ENCODE measurements at places on chromosomes 6 and 20.
A peak's percentile ranks its signal among the peaks of the same experiment; 100 is the strongest.

DNA sequence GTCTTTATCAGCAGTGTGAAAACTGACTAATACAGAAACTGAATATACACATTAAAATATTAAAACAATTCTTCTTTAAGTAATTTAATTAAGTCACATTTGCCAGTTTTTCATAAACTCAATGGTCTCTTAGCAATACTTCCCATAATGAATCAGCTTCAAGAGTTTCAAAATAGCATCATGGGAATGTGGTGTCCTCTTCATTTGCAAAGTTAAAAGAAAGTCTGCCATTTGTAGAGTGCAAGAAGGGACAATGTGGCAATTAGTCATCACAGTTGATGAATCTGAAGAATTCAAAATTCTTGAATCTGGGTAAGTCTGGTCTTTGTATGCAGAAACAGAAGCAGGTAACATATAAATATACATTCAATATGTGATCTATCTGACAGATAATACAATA lies 38.7 kb downstream of the SYNE1 start:
- DNase-seq = no peak

DNA sequence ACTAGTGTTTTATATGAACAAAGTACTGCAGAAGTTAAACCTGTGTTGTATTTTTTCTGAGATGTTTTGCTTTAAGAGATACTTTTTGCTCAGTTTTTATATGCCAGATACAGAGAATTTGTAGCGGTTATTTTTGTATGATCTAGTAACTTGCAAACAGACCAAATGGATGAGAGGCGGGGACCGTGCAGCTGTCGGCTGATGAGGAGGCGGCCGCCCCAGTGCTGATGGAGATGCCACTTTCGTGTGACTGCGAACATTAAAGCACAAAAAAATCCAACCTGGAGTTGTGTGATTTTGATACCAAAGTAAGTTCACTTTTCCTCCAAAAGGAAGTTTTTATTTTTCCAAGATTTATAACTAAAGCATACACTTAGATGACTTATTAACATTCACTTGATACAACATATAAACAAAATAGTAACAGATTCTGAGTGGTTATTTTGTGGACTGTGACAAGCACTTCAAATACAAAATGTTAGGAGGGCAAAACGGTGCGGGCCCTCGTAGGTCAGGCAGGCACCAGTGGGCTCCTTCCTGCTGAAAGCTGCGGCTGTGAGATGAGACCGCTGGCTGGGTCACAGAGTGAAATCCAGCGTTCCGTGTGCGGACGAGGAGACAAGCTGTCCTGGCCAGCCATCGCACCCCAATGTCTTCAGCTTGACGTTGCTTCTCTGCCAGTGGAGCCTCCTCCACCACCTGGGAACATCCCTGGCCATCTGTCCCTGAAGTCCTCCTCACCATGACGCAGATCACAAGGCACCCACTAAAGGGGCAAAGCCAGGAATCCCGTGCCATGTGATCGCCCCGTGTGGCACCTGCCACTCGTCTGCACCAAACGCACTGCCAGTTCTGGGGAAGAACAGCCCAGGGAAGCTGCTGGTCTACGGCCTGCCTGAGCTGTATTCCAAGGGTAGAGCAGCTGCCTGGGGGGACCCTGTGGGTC lies 4.0 kb upstream of the OGFR start:
- DNase-seq = no peak

DNA sequence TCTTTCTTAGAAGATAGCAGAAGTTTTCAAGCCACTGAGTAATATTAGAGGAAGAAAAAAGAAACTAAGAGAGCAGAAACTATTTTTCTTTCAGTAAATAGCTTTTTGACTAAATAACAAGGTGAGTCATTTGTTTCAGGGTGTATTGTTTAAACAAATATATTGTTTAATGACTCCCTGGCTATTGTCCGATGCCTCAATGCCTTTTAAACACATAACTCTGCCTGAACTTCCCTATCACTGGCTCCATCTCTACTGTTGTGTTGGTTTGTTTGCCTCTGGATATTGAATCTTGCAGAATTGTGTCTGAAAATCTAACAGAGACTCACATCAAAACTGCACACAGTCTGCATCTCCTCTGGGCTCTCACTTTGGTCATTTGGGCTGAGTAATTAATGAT lies 19.6 kb upstream of the CLIC5 start:
- no peak for DNase-seq

DNA sequence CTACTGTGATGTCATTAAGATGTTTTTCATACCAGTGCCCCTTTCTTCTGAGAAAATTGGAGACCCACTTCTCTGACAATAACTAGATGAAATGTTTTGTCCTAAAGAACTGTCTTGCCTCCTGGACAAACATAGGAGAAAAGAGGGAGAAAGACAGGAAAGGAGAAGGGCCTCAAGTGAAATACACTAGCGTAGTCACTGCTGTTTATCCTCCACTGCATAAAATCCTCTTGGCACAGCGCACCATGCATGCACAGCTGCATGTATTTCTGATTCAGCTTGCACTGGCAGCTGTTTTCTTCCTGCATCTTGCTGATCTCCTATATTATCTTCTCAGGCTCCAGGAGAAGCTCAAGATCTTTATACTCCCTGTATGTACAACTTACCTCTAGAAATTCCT lies 158.0 kb upstream of the BMP5 start:
- DNase-seq = no peak

DNA sequence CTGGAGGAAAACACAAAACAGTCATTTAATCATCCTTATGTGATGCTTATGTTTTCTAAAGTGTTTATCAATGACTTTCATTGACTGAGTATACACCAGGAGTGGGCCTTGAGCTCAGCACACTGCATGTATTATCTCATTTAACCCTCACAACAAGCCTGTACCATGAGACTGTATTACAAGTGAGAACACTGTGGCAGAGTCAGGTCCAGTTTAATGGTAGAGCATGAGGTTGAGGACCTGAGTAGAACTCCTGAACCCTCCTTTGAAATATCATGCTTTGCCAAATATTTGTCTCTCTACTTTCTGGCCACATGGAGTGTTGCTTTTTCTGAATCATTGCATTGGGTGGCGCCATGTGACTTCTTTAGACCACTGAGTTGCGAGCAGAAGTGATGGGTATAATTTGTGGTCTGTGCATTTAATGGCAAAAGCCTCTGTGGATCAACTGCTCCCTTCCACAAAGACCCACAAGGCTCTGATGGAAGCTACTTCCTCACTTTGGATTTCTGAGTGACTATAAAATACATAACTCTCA lies 65.0 kb upstream of the SIRPG start:
- DNase-seq = no peak

GRCh38 chr6:33583591-33584155 lies 3.6 kb upstream of the BAK1 start:
- DNase-seq = no peak

GRCh38 chr20:34369265-34369664 lies 6.2 kb downstream of the ITCH start:
- peak; percentile 18 for DNase-seq

DNA sequence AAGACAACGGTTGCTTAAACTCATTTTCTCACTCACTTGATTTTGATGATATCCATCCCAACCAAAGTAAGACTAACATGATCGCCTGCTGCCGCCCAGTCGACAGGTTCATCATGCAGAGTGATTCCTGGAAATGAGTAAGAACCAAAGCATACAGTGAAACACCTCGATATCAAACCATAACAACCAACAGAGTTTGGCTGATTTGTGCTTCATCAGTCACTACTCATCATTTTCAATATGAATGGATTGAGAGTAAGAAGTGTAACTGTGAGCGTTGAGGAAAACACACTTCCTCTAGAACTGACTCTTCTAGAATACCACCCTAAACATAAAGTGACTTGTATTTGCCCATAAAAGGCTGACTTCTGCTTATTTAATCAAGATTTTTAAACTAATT lies 29.2 kb upstream of the ALDH8A1 start:
- DNase-seq = no peak

DNA sequence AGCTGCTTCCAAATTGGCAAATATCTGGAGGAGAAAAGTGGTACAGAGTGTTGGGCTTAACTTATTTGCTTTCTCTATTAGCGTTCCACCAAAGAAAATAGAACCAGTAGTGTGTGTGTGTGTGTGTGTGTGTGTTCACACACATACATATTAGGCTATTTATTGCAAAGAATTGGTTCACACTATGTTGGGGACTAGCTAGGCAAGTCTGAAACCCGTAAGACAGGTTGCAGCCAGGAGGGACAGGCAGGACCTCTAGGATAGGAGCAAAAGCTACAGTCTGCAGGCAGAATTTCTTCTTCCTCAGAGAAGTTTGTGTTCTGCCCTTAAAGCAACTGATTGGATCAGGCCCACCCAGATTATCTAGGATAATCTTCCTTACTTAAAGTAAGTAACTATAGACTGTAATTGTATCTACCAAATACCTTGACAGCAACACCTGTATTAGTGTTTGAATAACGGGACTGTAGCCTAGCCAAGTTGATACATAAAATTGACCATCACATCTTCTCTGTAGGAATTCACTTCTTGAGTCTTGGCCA lies 12.8 kb downstream of the KCTD20 start:
- DNase-seq = no peak

DNA sequence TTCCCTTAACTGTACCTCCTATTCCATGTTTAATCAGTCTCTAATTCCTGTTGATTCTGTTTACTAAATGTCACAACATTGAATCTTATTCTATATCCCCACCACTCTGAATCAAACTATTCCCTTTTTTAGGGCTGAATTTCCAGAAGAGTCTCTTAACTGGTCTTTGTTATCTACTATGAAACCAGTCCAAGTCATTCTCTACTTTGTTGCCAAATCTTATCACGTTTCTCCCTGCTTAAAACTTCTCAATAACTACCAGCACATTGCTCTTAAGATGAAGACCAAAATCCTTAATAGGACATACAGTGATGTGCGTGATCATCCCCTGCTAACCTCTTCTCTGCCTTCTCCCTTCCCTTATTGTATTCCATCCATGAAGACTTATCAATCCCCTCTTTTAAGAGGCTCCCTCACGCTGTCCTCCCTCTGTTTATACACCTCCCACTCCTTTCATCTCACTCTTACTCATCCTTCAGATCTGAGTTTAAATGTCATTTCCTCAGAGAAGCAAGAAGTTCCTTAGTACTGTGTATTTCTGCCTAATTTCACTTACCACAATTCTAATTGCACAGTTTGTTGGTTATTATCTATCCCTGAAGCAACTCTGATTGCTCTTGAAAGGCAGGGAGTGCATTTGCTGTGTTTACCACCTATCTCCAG lies 143.0 kb upstream of the AHI1 start:
- no peak for DNase-seq

DNA sequence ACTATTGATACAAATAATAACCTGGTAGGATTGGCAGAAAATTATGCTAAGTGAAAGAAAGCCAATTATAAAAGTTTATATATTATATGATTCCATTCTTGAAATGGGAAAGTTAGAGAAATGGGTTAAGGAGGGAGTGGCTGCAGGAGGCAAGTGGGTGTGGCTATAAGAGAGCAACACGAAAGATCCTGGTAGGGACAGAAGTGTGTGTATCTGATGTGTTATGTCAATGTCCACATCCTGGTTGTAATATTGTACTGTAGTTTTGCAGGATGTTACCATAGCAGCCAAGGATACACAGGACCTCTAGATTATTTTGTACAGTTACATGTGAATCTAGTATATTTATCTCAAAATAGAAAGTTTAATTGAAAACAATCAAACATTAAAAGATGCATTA lies 46.8 kb downstream of the SNX5 start:
- DNase-seq = no peak

DNA sequence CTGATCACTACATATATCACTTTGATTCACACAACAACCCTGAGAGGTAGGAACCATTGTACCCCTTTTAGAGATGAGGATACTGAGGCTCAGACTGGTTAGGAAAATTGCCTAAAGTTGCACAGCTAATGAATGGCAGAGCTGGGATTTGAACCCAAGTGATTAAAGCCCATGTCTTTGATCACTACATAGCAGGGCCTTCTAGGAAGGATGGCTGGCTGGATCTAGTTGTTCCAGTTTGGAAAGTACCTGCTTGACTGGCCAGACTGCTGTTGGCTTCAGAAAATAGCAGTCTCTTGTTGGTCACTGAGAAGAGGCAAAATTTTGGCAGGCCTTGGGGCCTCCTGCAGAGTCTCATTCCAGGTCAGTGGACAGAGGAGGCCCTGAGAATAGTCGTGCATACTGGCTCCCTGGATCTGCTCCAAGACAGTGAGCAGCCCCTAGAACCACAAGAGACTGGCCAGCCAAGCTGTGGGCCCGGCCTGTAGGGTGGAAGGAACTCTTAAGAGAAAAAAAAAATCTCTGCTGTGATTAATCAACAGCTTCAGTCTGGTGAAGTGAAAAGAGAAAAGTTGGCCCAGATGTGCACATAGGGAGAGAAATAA lies 17.5 kb downstream of the PPARD start:
- no peak for DNase-seq

- no peak for DNase-seq
Measured at GRCh38 chr6:132790450-132790849, 8.0 kb downstream of the SLC18B1 start.

DNA sequence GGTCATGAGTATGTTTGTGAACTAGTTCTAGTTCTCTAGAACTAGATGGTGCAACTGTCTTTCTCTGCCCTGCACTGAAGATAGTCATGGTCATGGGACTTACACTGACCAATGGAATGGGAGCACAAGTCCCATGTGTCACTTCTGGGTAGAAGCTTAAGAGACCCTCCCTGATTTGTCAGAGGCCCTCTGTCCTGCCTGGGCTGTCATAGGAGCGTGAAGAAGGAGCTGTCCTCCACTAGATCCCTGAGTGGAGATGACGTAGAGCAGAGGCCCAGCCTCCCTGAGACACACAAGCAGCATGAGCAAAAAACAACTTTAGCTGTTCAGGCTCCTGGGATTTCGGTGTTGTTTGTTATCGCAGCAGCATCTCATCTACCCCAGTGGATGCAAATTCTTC lies 514.5 kb downstream of the PREX1 start:
- DNase-seq = no peak

GRCh38 chr6:31128093-31128676 lies 7.9 kb upstream of the CDSN start:
- peak; percentile 61 for DNase-seq

- no peak for DNase-seq
Measured at GRCh38 chr6:38588631-38589366, 50.9 kb downstream of the BTBD9 start.

DNA sequence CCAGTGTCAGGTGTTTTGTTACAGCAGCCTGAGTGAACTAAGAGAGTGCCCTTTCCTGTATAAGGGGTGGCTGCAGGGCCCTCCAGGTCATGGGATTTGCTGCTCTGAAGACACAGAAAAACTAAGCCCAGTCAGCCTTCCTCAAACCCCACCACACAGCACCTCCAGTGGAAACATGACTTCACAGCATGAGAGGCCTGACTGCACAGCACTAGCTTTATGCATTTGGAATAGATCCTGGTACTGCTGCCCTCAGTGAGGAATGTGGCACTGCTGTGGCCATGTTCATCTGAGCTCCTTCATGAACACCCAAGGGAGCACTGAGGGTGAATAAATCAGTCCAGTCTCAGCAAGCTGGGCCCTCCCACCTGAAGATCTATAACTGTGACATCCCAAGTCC lies 296.1 kb upstream of the FOXQ1 start:
- DNase-seq = no peak

GRCh38 chr6:139763468-139764210 lies 389.2 kb upstream of the CITED2 start:
- no peak for DNase-seq

Data from CD4-positive, alpha-beta T cell treated with Interleukin-15 for 1 hour (primary cell).